ENCODE measurements at places on chromosomes 13 and 19.
A peak's percentile ranks its signal among the peaks of the same experiment; 100 is the strongest.

GRCh38 chr13:95530178-95530577 lies 22.3 kb upstream of the CLDN10 start:
- DNase-seq, result peak; percentile 83

DNA sequence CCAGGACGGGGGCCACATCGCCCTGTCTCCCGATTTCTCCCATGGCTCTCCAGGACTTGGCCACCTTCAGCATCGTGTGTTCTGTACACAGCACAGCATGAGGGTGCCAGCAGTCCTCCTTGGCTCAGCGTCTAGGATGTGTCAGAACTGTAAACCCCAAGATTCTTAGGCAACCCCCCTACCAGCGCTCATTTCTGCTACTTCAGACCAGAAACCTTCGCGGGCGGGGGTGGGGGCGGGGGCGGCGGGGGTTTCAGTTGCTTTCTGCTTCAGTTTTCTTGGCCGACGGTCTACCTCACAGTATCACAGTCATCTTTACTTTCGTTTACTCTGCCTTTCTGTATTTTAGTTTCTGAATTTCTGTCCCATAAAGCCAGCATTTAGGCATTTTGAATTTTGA lies 82.4 kb downstream of the GGACT start:
- no peak for DNase-seq

DNA sequence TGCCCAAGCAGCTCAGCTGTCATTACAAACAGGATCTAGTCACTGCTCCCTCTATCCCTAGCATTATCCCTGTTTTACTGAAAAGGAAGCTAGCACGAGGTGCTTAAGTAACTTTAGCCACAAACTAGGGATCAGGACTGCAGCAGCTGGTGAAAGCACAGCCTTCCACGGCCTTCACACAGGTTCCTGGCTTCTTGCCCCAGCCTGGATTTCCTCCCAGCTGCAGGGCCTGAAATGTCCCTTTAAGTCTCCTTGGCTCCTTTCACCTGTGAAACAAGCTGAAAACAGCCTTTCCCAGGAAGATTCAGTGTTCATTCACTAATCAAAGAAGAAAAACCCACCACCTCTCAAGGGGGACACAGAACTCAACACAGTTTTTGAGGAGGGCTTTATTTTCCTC lies 754.5 kb downstream of the DIAPH3 start:
- no peak for DNase-seq

- no peak for DNase-seq
Measured at GRCh38 chr13:46864941-46865340, 31.9 kb downstream of the HTR2A start.

DNA sequence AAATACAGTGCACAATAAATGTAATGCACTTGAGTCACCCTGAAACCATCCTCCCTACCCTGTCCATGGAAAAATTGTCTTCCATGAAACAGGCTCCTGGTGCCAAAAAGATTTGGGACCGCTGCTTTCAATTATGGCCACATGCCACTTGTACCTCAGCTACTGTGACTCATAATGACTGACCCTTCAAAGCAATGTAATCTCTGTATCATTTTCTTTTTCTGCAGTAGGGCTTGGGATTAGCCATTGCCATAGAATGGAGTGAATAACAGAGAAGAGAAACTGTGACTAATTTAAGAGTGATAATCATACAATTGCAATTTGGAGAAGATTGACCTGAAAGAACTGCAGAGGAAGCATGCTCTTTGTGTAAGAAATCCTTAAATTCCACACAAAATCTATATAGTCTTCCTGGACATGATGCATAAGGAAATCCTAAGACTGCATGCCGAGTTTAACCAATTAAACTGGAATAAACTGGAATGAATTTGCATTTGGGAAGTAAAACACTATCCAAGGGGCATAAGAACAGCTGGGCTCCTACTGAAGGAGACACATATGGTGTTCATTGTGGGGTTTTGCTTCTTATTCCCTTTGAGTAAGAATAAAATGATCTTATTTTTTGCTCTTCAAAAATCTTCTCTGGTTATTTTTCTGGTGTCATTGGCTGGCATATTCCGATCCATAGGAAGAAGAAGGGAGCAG lies 59.5 kb upstream of the SLC7A1 start:
- DNase-seq, result no peak
